ENCODE measurements at places on chromosomes 6 and 20.

DNA sequence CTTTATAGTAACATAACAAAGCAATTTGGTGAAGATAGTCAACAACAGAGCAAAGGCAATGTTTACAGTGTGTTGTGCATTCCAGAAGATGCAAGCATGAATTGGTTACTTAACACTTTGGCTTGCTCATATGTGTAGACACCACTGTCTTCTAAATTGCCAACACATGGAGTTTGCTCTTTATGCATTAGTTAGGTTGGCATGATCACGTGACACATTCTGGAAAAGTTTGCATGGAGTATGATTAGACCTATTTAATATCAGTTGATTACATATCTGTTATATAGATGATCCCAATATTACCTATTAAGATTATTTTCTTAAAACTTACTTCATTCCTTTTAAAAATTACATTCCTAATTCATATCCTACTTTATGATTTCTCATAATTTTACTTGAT lies 197.6 kb downstream of the RIMS1 start:
- no peak for DNase-seq

GRCh38 chr6:69883551-69883950 lies 17.2 kb downstream of the COL19A1 start:
- no peak for DNase-seq

DNA sequence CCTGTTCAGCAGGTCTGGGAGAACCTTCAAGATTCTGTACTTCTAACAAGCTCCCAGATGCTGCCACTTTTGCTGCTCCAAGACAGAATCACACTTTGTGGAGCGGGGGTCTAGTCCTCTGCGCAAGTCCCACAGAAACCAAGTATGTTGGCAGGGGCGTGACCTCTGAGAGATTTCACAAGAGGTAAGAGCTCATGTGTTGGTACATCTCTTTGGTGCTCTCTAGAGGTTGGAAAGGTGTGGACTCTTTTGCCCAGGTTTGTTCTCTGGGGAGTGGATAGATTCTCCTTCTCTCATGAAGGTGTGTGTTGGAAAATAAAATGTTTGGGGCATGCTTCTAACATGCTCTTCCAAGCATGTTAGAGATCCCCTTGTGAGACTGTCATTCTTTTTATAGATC lies 340.9 kb upstream of the IRAK1BP1 start:
- DNase-seq: no peak

DNA sequence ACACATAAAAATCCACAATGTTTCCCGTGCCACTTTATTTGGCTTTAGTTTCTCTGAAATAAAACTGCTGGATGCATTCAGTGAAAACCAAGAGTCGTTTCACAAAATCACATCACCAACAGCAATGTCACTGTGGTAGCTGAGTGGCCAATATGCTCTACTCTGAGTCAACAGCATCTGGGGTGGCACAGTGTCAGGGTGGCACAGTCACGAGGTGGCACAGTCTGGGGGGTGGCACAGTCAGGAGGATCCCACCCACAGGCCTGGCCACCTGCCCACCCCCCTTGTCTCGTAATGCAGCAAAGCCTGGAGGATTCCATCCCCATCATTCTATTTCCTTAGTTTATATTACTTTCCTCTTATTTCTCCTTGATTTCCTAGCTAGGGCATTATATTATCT lies 87.0 kb downstream of the ANKRD60 start:
- DNase-seq: no peak

GRCh38 chr20:36491901-36492617 lies 49.3 kb upstream of the MYL9 start:
- no peak for DNase-seq
